ENCODE measurements at places on chromosomes 4 and X. TPM values are rescaled to one million over a fixed set of nuclear protein-coding genes. Genes with fewer than 3 reads are reported as not detected.

PCDH19 gene
- total RNA-seq = 4.1 TPM

SLC30A9 gene
- 70.2 TPM for total RNA-seq

NUDT10 gene
- 19.3 TPM for total RNA-seq

GNL3L gene
- 29.2 TPM for total RNA-seq

ADGRG2 gene
- total RNA-seq = 0.39 TPM

GBA3 gene
- total RNA-seq = 0.32 TPM

- H3K36me3 ChIP-seq = no peaks in the 10 kb centered on the region
- peaks cover 3% of the 10 kb centered on the region for H3K27me3 ChIP-seq
- no peak for DNase-seq
- H3K4me3 ChIP-seq = no peak overlapping the region
- H3K27ac ChIP-seq = no peak overlapping the region
- no peaks in the 10 kb centered on the region for H3K4me1 ChIP-seq
Observed at GRCh38 chr4:26083987-26084386, 170.0 kb downstream of the SMIM20 start.

DNA sequence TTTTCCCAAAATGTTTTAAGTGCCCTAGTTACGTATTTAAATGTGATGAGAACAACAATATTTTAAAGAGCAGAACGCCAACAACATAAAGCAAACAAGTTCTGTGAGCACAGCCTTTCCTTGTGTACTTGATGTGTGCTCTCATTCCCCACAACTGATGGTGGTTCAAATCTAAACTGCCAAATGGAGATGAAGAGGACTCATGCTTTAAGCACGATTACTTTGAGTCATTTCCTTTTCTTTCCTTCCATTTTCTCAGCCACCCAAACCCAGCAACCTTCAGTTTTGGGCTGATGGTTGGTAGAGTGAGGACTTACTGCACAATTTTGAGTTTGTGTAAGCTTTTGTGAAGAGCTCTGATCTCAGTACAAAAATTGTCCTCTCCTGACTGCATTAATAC lies 1.7 kb downstream of the NSD2 start:
- DNase-seq = no peak
- H3K27me3 ChIP-seq = peaks cover 8% of the 10 kb centered on the region
- H3K27ac ChIP-seq = peak overlapping the region; percentile 77
- peak overlapping the region; percentile 91 for H3K4me3 ChIP-seq
- no peaks in the 10 kb centered on the region for H3K36me3 ChIP-seq
- peaks cover 7% of the 10 kb centered on the region for H3K4me1 ChIP-seq

GRCh38 chrX:6885396-6885795 lies 262.1 kb upstream of the STS start:
- no peaks in the 10 kb centered on the region for H3K4me1 ChIP-seq
- H3K4me3 ChIP-seq = no peak overlapping the region
- no peaks in the 10 kb centered on the region for H3K36me3 ChIP-seq

DNA sequence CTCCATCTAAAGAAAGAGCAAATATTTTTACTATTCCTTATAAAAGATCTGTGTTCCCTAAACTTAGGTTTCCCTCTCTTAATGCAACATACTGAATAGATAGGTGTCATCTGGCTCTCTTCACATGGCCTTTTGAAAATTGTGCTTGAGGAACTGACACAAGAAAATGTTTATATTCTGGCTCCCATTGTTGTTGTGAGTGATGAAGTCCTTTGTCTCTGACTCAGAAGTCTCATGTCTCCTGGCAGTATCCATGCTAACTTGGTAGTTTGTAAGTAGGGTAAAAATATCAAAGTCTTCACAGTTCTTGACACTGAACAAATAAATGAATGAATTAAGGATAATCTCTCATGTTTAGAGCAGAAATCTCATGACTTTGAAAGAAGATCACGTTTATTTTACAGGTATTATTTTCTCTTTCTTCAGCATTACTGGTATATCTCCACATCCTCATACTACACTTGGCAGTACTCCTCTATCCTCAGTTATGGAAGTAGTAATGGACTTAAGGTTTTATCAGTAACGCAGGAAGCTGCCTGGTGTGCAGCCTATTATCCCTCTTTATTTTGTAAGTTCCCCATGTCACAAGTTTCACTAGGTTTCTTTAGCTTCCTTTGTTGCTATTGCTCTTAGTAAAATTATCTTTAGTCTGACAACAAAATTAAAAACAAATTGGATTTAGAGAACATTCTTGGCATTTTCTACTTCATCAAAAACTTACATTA lies 14.2 kb upstream of the PABPC4L start:
- no peaks in the 10 kb centered on the region for H3K4me1 ChIP-seq
- no peaks in the 10 kb centered on the region for H3K36me3 ChIP-seq
- DNase-seq = no peak
- H3K27me3 ChIP-seq = no peaks in the 10 kb centered on the region
- H3K27ac ChIP-seq = no peak overlapping the region

GRCh38 chrX:13721371-13721770 lies 13.0 kb downstream of the TRAPPC2 start:
- DNase-seq = no peak
- H3K27me3 ChIP-seq = no peaks in the 10 kb centered on the region
- no peak overlapping the region for H3K27ac ChIP-seq

DNA sequence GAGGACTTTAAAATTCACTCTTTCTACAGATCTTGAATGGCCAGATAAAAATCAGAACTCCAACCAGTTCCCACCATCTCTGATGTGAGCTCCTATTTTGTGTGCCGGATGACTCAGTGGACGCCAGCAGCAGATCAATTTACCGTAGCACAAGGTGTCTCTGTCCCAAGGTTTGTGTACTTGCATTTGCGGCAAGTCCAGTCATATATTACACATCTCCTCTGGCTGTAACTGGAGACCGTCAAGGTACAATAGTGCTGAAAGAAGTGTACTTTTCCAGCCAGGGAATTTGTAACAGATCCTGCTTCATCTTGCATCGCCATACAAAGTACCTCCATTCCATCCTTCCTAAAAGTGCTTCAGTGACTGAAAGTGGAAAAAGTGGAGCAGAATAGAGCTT lies 108.2 kb upstream of the SORBS2 start:
- peaks cover 9% of the 10 kb centered on the region for H3K4me1 ChIP-seq
- H3K36me3 ChIP-seq = peaks cover 18% of the 10 kb centered on the region
- H3K27ac ChIP-seq = no peak overlapping the region
- H3K27me3 ChIP-seq = peaks cover 2% of the 10 kb centered on the region
- DNase-seq = no peak

DNA sequence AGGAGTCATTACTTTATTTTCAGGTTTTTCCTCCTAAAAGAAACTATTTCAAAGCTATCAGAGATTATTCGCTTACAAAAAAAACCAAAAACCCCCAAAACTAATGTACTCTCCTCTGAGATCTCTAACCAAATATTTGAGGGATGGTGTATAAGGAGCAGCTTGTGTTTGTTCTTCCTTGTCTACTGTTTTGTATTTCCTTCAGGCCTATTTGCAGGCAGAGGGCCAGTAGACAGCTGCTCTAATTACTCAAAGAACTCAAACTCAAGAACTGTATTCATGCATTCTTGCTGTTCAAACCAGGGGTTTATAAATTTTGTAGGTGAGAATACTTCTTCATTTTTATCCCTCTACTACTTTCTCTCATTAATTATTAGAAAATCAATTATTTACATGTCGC lies 51.3 kb downstream of the SH3RF1 start:
- peaks cover 4% of the 10 kb centered on the region for H3K36me3 ChIP-seq
- DNase-seq = no peak
- H3K27me3 ChIP-seq = no peaks in the 10 kb centered on the region
- no peak overlapping the region for H3K4me3 ChIP-seq
- peaks cover 13% of the 10 kb centered on the region for H3K4me1 ChIP-seq

GRCh38 chrX:33204889-33205288 lies 6.5 kb downstream of the DMD start:
- no peak overlapping the region for H3K27ac ChIP-seq
- H3K27me3 ChIP-seq = no peaks in the 10 kb centered on the region
- H3K36me3 ChIP-seq = no peaks in the 10 kb centered on the region
- no peak overlapping the region for H3K4me3 ChIP-seq
- no peaks in the 10 kb centered on the region for H3K4me1 ChIP-seq
- no peak for DNase-seq

- H3K4me3 ChIP-seq = no peak overlapping the region
- peaks cover 15% of the 10 kb centered on the region for H3K4me1 ChIP-seq
- no peaks in the 10 kb centered on the region for H3K36me3 ChIP-seq
- no peak for DNase-seq
- H3K27me3 ChIP-seq = no peaks in the 10 kb centered on the region
Observed at GRCh38 chr4:81664079-81664478, 192.4 kb upstream of the RASGEF1B start.

- H3K36me3 ChIP-seq = no peaks in the 10 kb centered on the region
- H3K27me3 ChIP-seq = no peaks in the 10 kb centered on the region
- H3K4me3 ChIP-seq = no peak overlapping the region
- H3K27ac ChIP-seq = no peak overlapping the region
Observed at GRCh38 chr4:14059006-14059405, 431.5 kb upstream of the BOD1L1 start.
